Epithelial cell of proximal tubule (primary cell): ENCODE measurements at places on chromosomes 6 and 20.

GRCh38 chr6:167993169-167993568, 4.3 kb upstream of the KIF25 start:
- DNase-seq: no peak

DNA sequence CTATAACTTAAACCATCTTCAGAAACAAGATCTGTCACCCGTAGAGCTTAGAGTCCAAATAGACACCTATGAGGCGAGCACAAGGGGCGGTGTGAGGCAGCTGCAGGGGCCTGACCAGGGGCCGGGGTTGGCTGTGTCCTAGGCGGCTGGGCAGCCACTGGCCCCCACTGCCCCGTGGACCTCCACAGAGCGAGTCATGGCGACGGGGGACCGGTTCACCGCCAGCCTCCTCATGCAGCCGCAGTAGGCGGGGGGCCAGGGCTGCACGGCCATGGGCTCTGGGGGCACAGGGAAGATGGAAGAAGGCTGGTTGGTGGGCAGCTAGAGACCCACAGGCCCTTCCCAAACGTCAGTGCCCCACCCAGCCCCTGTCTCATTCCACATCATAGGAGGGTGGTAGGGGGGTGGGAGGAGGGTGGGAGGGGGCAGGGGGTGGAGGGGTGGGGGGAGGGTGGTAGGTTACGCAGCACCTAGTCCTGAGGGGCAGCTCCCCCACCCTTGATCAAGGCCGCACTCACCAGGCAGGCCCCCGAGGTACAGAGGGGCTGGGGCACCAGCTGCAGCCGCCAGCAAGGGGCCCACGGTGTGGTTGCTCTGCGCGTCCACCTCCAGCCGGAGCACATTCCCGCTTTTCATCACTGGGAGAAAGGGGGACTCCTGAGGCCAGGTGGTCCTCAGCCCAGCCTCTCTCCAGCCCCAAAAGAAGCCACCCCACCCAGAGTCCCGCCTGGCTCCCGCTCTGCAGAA, 6.6 kb downstream of the ADRM1 start:
- no peak for DNase-seq

DNA sequence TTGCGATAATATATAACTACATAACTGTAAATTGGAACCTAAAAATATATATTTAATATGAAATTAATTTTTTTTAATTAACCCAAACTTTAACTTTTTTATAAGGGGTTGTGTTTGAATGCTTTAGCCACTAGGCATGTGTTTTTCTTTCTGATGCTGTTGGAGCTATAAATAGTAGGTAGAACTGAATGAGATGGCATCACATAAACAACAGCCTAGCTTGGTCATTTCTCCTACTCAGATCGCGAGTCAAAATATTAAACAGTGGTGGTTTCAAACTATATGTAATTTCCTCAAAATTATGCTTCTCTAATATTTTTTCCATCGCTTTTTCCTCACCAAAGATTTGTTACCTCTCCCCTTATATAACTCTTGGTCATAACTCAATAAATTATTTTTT, 243.2 kb downstream of the ARID1B start:
- no peak for DNase-seq

- no peak for DNase-seq
These were observed 13.4 kb downstream of the SLX4IP start for GRCh38 chr20:10448270-10449156.

DNA sequence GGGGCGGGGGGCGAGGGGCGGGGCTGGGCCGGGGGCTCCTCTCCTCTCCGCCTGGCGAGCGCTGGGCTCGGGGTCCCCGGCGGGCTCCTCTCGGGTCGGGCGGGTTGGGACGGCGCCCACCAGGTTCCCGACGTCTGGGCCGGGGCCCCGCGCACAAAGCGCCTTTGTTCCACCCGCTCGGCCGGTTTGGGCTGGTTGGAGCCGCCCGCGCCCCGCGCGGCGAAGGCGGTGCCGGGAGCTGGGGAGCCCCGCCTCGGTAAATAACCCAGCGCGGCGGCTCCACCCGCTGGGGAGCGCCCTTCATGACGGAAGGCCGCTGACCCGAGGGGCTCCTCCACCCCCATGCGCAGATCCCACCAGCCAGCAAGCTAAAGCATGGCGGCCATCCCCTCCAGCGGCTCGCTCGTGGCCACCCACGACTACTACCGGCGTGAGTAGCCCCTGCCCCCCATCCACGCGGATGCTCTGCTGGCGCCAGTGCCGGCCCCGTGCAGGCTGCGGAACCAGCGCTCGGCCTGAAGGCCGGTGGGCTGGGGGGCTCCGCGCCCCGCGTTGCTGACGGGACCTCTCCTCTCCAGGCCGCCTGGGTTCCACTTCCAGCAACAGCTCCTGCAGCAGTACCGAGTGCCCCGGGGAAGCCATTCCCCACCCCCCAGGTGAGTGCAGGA, 503 bp downstream of the PPDPF start:
- no peak for DNase-seq

GRCh38 chr20:63736893-63737694, 630 bp downstream of the LIME1 start:
- DNase-seq: no peak

- DNase-seq: peak; percentile 69
These were observed 664 bp upstream of the BAG6 start for GRCh38 chr6:31652925-31653724.
